MG63 (cell line): ENCODE measurements at places on chromosomes 2 and 18. TPM values are rescaled to one million over a fixed set of nuclear protein-coding genes. Genes with fewer than 3 reads are reported as not detected.

DNA sequence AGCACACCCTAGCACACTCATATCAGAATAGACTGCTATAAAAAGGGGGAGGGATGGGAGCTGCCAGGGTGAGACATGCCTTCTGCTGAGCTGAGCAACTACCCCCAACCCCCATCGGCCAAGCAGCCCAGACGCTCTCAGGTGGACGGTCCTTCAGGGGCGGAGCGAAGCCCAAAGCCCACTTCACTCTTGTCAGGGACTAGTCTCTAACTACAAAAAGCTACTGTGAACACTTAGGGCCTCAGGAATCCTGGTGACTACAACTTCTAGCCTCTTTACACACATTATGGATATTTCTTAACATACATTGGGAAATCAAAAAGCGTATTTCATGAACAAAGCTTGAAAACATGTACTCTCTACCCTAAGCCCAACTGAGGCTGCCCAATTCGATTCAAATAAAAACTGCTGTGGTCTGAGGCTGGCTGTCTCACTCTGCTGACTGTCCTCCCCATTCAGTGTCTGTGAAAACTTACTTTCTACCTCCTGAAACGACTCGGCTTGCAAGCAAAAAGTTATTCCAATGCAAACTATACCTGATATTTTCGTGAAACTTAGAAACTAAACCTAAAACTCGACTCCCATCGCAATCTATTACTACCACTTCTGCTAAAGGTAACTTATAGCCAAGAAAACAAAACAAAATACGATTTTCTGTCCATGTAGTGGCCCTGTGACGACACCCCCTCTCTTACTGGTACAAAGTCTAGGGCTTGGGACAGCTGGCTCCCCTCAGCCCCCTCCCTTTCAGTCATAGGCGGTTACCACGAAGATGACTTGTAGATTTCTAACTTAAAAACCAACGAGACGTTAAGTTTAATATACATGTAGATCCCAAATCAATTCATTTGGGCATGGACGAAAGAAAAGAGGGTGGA, 1.2 kb downstream of the SERTAD2 start:
- peak; percentile 75 for DNase-seq

DNA sequence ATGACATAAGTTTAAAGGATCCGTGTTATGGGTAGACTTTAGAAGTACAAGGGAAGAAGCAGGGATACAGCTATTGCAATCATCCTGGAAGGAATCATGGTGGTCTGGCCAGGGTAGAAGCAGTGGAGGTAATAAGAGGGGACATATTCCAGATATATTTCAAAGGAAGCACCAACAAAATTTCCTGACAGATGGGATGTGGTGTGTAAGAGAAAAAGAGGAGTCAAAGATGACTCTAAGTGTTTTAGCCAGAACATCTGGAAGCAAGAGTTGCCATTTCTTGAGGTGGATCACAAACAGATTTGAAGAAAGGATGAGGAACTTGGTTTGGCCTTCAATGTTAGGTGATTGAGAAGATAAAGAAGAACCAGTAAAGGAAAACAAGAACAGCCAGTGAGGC, 133.1 kb upstream of the CTAGE1 start:
- no peak for DNase-seq

GRCh38 chr2:25700221-25700660, 26.9 kb upstream of the DTNB start:
- DNase-seq = peak; percentile 29

DNA sequence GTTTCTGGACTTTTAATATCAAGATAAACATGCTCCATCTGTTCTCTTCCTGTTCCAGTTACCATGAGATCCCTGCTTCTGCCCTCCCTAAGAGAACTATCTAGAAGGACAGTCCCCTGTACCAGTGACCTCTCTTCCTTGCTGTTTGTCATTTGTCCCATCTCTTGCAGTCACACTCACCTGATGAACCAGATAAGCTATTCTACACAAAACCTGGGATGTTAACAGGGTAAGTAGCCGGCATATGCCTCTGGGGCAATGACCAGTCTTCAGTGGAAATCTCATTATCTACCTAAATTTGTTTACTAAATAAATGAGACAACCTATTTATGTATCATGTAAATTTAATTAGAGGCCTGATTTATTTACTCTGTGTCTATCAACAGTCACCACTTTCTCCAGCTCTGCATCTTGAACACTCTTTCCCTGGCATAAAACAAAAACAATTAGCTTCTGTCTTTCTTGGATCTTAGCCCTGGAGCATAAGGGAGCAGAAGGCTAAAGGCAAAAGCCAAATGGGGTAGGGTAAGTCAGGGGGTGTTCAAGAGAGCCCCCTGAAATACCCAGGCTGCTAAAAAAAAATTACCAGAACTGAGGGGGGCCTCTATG, 337.7 kb downstream of the ALK start:
- no peak for DNase-seq

DNA sequence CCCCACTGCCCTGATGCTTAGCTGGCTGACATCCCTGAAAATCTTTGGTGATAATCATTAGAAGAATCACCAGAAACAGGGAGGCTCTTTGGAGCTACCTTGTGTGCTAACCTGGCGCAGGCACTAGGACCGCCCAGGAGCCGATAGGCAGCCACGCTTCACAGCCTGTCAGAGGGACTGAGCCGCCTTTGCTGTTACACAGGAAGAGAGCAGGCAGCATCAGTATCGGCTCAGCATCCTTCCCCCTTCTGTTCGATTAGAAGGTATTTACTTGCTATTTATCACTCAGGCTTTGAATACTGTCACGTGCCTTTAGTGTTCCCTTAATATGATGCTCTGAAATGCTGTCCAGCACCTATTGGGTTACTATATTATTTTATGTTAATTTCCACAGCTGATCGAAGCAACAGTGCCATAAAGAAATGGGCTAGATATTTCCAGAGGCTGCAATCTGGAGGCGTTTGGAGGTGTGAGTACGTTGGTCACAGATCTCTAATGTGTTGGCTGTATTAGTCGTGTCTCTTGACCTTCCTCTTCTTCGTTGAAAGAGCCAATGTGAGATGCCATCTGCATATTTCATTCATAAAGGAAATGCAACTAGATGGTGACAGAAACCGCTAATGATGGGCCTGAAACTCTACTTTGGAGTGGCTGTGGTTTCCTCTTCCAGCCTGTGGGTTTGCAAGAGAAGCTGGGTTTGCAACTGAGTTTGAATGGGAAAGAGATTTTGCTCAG, 110.4 kb upstream of the RAB27B start:
- no peak for DNase-seq

- no peak for DNase-seq
Observed at GRCh38 chr2:11100976-11101375, 54.3 kb upstream of the SLC66A3 start.

DNA sequence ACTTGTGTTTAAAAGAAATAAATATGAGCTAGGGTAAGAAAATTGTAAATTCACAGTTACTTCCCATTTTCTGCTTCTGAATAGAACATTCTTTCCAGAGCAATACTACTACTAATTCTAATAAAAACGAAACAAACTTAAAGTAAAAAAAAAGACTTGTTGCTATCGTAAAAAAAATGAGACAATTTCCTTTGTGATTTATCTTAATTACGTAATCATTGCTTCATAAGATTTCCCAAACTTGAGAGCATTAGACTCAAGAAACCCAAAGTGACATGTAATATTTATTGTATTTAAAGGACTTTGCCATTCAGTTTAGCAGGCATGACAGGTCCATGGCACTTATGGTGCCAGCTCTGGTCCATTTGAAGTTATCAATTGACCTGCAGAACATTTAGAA, 153.8 kb downstream of the AQP4 start:
- no peak for DNase-seq

- no peak for DNase-seq
Observed at GRCh38 chr2:233699424-233700027, 6.8 kb downstream of the UGT1A6 start.

DNA sequence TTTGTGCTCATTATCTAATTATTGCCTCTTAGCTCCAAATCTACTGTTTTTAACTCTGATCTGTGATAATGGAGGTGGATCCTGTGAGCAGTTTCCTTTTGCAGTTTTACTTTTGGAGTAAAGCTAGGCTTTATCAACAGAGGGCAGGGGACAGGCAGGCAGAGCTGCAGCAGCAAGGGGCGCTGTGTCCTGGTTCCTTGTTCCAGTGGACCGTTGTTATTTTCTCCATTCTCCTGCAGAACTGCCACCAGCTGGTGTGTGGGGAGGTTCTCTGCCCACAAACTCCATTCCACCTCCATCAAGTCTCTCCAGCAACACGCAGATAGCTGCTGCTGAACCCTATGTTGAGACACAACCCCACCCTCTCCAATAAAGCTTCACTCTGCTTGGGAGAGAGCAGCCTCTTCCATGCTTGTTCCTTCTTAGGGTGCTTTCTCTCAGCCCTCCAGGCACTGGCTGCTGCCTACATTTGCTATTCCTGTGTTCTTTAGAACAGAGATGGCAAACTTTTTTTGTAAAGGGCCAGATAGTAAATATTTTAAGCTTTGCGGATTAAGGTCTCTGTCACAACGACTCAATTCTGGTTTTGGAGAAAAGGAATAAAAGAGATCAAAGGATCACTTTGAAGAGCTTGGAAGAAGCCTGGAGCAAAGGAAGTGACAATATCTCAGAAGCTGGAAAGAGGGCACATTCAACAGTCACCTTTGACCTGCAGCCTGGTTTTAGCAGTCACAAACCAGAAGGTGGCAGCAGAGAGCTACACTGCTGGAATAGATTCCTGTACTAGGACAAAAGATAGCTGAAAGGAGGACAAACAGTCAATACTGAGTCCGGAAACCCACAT, 208.8 kb downstream of the CCDC178 start:
- peak; percentile 38 for DNase-seq

DNA sequence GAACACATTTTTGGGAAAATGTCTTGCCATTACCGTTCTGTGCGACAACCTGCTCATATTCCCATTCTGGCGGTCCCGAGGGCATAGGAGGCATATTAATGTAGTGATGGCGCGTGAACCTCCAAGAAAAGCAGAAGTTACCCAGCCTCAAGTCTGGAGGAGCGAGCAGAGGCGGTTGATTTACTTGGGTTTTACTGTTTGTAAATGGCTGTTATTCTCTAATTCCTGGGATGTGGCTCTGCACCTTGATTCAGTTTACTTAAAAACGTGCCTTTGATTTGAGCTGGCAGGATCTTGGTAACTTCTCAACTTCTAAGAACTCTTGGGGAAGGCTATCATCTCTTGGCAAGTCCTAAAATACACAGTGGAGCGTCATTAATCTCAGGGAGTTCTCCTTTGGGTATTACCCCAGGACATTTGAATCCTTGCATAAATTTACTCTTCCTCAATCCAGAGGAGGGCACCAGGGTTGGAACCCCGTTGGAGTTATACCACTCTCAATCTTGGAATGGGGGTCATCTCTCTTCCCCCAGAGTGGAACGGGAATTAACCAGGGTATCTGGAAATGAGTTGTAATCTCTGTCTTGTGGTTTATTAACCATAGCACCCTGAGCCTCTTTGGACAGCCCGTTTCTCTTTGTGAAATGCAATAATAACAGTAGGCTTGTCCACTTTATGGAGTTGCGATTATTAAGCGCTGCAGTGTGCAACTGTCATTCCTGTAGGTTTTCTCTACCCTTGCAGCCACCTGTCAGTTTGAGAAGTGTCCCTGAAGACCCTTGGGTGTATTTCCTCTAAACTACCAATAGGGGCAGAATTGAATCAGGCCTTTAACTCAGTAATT, 2.1 kb downstream of the HK2 start:
- DNase-seq = no peak

- no peak for DNase-seq
Observed at GRCh38 chr2:172181840-172182239, 79.1 kb upstream of the DLX2 start.

DNA sequence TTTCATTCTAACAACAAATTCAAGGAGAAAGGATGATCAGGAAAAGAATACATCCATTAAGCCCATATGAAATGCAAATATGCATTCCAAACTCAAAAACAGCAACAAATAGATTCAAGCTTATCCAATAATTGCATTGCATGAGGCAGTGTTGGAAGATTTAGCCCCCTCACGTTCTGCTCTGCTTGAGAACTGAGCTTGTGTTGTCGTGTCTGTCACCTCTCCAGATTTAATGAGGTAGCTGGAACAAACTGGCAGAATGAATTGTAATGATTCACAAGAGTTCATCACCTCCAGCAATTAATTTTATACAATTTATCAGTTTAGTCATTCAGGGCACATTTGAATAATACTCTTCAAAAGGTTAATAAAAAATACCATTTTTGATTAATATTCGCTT, 54.8 kb downstream of the AP1S3 start:
- DNase-seq = no peak

The HNMT gene
- not detected in 2 replicates for total RNA-seq

The CDCA7 gene
- total RNA-seq = 13.2 and 18.6 TPM in 2 replicates

The MRO gene
- 0.07 TPM in 1 of 2 replicates, not detected in the other for total RNA-seq

The LRRC30 gene
- not detected in 2 replicates for total RNA-seq

The RAB27B gene
- not detected in 2 replicates for total RNA-seq
